ENCODE measurements at places on chromosomes 2 and 18.

DNA sequence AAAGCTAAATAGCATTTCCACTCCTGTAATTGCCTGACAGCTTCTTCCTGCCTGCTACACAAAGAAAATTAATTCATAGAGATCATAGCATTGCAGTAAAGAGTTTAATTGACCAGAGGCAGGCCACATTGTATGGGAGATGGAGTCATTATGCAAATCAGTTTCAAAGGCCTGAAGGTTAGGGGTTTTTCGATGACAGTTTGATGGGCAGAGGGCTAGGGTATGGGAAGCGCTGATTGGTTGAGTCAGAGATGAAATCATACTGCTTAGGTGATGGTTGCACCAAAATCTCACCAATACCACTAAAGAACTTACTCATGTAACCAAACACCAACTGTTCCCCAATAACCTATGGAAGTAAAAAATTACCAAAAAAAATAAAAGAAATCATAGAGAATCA is 599.0 kb downstream of the NUP35 start:
- DNase-seq = no peak

- peak; percentile 76 for DNase-seq
Observed at GRCh38 chr2:61177727-61178549, 15.9 kb downstream of the C2orf74 start.

DNA sequence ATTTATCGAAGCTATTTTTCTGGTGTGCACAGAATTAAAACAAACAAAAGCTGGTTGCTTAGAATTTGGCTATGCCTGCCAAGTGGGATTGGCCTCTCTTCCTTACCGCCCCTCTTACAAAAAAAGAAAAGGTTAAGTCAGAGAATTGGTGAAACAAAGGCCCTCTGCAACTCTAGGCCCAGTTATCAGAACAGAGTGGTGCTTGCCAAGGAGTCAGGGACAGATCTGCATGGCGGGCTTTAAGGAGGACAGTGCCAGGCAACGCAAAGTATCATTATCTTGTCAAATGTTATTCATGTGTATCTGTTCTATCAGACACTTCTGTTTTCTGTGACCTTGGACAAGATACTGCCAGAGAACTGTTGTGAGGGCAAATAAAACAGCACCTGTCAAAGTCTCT is 78.3 kb downstream of the TGIF1 start:
- no peak for DNase-seq

- peak; percentile 89 for DNase-seq
Observed at GRCh38 chr2:238913931-238914647, 66.2 kb downstream of the TWIST2 start.

GRCh38 chr2:45909677-45910191 is 258.3 kb downstream of the PRKCE start:
- no peak for DNase-seq
